ENCODE measurements at places on chromosomes 4 and X.

- no peak for DNase-seq
Observed at GRCh38 chr4:15729910-15730533, 27.2 kb downstream of the BST1 start.

GRCh38 chr4:39687014-39687413 is 10.9 kb upstream of the UBE2K start:
- DNase-seq: no peak

GRCh38 chr4:153252122-153252521 is 47.9 kb downstream of the TRIM2 start:
- no peak for DNase-seq

DNA sequence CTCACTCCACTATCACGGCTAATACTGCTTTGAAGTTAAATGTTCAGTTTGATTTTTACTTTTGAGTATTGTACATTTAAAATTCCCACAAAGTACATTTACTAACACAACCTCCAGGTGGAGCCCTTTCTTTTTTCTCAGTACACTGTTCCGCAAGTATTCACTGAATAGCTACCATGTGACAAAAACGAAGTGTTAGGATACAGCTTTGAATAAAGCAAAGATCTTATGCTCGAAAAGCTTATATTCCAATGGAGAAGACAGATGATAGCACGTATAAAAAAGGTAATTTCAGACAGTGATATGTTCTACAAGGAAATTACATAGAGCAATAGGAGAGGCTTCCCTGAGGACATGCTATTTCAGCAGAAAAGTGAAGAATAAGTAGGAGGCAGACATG is 60.7 kb upstream of the ABCG2 start:
- DNase-seq: no peak

- no peak for DNase-seq
Observed at GRCh38 chr4:76459291-76459723, 24.3 kb downstream of the SHROOM3 start.

- DNase-seq: no peak
Observed at GRCh38 chr4:105042451-105042850, 104.2 kb upstream of the TET2 start.

DNA sequence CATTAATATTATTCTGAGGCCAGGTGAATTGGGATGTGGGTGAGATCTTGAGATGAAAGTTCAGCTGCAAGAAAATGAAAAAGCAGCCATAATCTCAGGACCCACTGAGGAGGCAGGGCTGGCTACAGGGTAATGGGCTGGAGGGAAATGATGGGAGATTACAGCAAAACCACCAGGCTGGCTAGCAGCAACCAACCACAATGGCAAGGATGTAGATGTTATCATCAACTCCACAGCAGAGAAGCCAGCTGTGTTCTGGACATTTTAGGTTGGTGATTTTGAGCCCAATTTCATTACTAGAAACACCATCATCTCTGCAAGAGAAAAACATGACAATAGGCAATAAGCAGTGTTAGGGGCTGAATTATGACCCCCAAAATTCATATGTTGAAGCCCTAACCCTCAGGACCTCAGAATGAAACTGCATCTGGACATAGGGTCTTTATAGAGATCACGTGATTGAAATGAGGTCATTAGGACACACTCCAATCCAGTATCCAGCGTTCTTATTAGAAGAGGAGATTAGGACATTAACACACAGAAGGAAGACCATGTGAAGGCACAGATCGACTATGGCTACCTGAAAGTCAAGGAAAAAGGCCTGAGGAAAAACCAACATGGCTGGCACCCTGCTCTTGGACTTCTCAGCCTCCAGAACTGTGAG is 139.8 kb upstream of the KIT start:
- no peak for DNase-seq

- DNase-seq: no peak
Observed at GRCh38 chr4:53479736-53480525, 102.5 kb downstream of the FIP1L1 start.

DNA sequence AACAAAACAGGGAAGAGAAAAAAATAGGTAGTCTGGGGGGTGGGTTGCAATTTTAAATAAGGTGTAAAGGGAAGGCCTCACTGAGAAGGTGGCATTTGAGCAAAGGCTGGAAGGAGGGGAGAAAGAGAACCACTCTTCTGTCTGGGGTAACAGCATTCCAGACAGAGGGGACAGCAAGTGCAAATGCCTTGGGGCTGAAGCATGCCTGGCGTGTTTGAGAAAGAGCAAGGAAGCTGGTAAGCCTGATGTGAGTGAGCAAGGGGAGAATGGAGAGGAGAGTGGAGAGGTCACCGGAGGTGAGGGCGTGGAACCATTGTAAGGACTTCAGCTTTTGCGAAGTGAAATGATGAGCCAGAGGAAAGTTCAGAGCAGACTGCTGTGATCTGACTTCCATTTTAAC is 19.7 kb upstream of the DOCK11 start:
- no peak for DNase-seq

- no peak for DNase-seq
Observed at GRCh38 chr4:124179506-124180186, 532.9 kb downstream of the ANKRD50 start.

- DNase-seq: no peak
Observed at GRCh38 chrX:23726191-23726590, 16.9 kb downstream of the ACOT9 start.

DNA sequence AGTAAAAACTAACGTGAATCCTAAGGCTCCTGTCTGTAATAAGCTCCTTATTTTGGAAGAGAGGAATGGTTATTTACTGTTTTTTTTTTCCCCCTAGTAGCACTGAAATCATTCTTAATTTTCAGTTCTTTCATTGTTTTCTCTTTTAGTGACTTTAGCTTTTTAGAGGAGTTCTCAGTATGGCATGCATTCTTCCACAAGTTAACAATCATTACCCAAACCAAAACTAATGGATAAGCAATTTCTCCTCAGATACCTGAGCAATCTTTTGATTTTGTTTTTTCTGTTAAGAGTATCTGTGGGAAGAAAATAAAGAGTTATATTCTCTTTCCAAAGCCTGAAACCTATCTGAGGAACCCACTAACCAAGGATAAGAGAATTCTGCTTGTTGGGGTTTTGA is 16.7 kb upstream of the PPA2 start:
- DNase-seq: no peak

DNA sequence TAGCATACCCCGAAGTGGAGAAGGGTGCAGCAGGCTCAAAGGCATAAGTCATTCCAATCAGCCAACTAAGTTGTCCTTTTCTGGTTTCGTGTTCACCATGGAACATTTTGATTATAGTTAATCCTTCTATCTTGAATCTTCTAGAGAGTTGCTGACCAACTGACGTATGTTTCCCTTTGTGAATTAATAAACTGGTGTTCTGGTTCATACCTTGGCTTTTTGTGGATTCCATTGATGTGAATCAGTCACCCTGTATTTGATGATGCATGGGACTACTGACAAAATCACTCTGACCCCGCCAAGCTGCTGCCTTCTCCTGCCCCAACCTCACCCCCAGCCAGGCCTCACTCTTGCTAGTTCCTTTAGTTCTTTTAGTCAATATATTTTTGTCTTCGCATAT is 32.7 kb downstream of the F9 start:
- DNase-seq: no peak

GRCh38 chrX:56125946-56126345 is 106.2 kb upstream of the KLF8 start:
- no peak for DNase-seq

DNA sequence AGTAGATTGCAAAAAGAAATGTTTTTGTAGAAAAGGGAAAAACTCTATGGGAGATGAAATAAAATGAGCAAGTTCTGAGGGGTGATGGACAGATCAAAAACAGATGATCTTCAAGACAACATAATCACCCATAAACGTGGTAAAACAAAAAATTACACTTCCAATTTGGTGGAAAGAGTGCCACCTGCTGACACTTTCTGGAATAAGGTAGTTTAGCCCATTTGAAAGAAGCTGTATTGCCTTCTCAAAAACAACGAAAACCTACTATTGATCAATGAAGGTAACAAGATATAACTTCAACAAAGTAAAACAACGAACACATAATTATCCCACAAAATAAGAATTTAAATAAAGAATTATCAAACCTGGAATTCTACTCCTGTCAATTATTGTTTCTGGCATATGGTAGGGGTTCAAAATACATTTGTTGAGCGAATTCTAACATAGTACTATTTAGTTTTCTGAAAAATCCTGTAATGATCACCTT is 2.5 kb downstream of the COQ2 start:
- DNase-seq: peak; percentile 6

DNA sequence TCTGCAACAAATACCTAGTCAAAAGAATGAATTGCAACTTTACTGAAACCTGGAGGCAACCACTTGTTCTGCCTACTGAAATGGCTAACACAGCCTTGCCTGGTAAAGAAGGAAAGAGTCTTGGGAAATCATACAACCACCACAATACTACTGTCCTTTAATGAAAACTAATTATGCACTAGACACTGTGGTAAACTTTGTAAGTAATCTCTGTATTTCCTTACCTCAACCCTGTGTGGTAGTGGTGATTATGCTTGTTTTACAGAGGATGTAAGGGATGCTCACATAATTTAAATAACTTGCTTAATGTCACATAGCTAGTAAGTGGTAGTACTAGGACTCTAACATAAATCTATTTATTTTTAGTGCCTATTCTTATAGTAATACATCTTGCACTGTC is 44.7 kb downstream of the TMEM156 start:
- no peak for DNase-seq

- DNase-seq: no peak
Observed at GRCh38 chrX:40863671-40864070, 128.3 kb upstream of the MED14 start.

DNA sequence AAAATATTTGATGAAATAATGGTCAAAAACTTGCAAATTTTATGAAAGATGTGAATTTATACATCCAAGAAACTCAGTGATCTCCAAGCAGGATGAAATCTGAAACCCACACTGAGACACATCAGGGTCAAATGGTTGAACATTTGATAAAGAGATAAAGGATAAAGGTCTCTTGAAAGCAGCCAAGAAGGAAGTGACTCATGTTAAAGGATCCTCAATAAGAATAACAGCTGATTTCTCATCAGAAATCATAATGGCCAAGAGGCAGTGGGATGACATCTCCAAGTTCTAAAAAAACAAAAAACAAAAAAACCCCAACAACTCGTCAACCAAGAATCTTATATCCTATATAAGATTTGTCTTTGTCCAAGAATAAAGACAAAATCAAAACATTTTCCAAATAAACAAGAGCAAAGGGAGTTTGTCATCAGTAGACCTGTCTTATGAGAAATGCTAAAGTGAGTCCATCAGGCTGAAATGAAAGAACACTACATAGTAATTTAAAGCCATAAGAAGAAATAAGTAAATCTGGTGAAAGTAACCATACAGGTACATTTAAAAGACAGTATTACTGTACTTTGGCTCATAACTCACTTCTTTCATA is 121.7 kb downstream of the PDS5A start:
- no peak for DNase-seq

- no peak for DNase-seq
Observed at GRCh38 chr4:84529169-84529751, 30.2 kb upstream of the NKX6-1 start.

GRCh38 chr4:141026900-141027299 is 106.4 kb downstream of the RNF150 start:
- DNase-seq: no peak

DNA sequence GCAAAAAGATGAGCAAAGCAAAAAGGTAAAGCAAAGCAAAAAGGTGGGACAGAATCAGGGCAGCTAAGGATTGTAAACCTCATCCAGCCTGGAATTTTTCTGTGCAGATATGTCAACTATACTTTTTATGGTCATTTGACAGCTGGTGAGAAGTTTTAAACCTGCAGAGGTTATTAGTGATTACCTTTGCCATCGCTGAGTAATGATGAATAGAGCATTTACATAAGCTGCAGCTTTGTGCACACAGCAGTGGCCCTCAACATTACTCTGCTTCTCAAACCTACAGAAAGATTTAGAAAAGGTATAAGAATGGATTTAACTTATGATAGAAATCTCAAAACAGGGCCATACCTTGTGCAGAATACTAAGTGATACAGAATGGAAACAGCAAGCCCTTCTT is 54.5 kb upstream of the C4orf54 start:
- DNase-seq: no peak

GRCh38 chr4:26323821-26324220 is 3.0 kb downstream of the RBPJ start:
- DNase-seq: no peak

DNA sequence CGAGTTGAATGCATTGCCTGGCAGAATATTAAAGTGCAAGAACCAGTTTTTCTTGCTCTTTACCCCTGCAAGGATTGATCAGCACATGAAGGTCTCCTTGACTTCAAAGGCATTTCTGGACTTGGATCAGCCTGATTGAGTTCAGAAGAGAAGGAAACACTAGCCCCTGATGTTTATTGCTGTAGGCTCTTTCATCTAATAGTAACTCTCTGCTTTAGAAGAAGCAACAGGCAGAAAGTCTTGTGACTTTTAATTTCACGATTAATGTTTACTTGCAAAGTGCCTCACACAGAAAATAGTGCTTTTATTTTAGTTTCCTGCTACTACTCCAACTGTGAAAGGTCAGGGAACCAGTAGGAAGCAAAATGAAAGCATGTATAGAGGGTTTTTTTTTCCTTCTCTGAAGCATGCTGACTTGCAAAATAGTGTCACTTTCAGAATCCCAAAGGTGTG is 69.1 kb downstream of the PCDH7 start:
- DNase-seq: no peak

DNA sequence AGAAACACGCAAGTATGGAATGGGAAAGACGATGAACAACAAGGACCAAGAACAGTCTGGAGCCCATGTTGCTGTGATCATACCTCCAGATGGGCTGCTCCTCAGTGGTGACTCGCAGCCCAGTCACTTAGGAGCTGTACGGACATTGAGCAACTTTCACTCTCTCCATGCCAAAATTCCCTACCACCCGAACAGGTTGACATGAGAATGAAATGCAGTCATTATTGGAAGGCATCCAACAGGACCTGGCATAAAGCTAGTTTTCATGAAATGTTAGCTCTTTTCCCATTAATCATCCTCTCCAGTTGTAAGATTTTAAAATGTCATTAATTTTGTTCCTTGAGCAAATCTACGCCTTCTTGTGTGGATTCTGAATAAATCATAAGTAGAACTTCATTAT is 82.7 kb upstream of the GPM6B start:
- DNase-seq: no peak

DNA sequence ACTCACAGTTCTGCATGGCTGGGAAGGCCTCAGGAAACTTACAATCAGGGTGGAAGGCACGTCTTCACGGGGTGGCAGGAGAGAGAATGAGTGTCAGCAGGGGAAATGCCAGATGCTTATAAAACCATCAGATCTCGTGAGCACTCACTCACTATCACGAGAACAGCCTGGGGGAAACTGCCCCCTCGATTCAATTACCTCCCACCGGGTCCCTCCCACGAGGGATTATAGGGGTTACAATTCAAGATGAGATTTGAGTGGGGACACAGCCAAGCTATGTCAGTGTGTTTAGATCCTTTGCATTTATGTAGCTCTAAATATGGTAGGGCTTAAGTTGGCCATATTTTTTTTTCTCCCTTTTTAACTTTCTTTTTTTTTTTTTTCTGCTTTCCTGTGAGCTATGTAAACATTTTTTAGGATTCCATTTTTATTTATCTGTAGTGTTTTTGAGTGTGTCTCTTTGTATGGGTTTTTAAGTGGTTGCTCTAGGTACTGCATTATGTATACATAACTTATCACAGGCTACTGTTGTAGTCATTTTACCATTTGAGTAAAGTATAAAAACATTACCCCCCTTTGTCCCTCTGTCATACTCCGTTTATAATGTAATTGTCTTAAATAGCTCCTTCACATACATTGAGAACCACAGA is 79.0 kb downstream of the ADRA2C start:
- no peak for DNase-seq

- DNase-seq: no peak
Observed at GRCh38 chr4:15873117-15873516, 65.4 kb downstream of the FGFBP1 start.
